ENCODE measurements at places on chromosomes 6 and 20. TPM values are rescaled to one million over a fixed set of nuclear protein-coding genes. Genes with fewer than 3 reads are reported as not detected.

The CTNNBL1 gene
- 55.0 TPM for total RNA-seq

The NKX2-2 gene
- total RNA-seq: not detected

The SSTR4 gene
- total RNA-seq: not detected

The GFRA4 gene
- not detected for total RNA-seq

The HCRTR2 gene
- total RNA-seq: not detected

The ZFP57 gene
- not detected for total RNA-seq

The DNMT3B gene
- 5.3 TPM for total RNA-seq

The OR2H2 gene
- not detected for total RNA-seq

The TCF21 gene
- total RNA-seq: 0.02 TPM

The SIRPD gene
- total RNA-seq: not detected

The C20orf204 gene
- 0.19 TPM for total RNA-seq

The TXLNB gene
- total RNA-seq: not detected

The LGSN gene
- 4.8 TPM for total RNA-seq

The LRRC73 gene
- total RNA-seq: 1.3 TPM

The SEMG1 gene
- not detected for total RNA-seq

The FLRT3 gene
- total RNA-seq: 1.6 TPM

The PCK1 gene
- 0.03 TPM for total RNA-seq

The RPL7L1 gene
- total RNA-seq: 73.7 TPM

The SLC22A2 gene
- total RNA-seq: not detected

The NAPB gene
- total RNA-seq: 3.2 TPM

The RCAN2 gene
- not detected for total RNA-seq

The ZNF391 gene
- 0.20 TPM for total RNA-seq

The BPIFB4 gene
- total RNA-seq: not detected

The ACSS1 gene
- total RNA-seq: 7.1 TPM

The BMP5 gene
- total RNA-seq: 0.05 TPM

The MMP24 gene
- total RNA-seq: 20.7 TPM

The PIGU gene
- 25.1 TPM for total RNA-seq

The ITPA gene
- total RNA-seq: 124 TPM

The CYP21A2 gene
- total RNA-seq: not detected

The TRIM31 gene
- total RNA-seq: 2.0 TPM

The FOXC1 gene
- 6.5 TPM for total RNA-seq

The EYS gene
- 0.05 TPM for total RNA-seq

The HMGCLL1 gene
- 0.18 TPM for total RNA-seq

The SCRT2 gene
- not detected for total RNA-seq

The PROKR2 gene
- total RNA-seq: not detected

The KCNG1 gene
- total RNA-seq: 18.8 TPM

The RFX6 gene
- total RNA-seq: not detected

The OR2B2 gene
- total RNA-seq: not detected

The GPR63 gene
- total RNA-seq: 0.68 TPM

The NTSR1 gene
- total RNA-seq: 0.33 TPM

Data from A549 treated with DMSO at 1 μM for 4 hours (cell line).